ENCODE measurements at places on chromosomes 16 and 17.

DNA sequence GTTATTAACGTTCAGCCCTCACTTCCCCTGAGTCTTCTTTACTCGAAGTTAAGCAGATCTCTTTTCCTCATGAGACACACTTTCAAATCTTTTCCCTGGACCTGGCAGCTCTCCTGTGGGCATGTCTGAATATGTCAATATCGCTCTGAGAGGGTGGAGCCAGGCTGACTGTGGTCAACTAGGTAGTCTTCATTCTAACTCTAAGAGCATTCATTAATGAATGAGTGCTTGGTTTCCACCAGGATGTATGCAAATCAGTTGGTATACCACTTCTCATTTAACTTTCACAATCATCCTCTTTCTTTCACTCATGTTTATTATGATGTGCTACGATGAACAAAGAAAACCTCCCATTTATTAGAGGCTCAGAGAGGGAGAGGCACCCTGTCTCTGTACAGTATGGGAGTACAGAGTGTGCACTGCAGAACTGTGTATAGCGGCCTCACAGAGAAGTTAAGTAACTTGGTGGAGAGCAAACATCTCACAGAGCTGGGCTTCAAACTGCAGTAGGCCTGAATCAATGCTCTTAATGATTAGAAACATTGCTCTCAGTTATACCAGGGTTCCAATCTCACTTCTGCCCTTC is 39.9 kb downstream of the OTOA start:
- DNase-seq = no peak

- DNase-seq = no peak
These were observed 38.7 kb downstream of the ACSF3 start for GRCh38 chr16:89132194-89133005.

- DNase-seq = no peak
These were observed 320.8 kb downstream of the HAPSTR1 start for GRCh38 chr16:9412031-9412914.

- DNase-seq = no peak
These were observed 56.9 kb downstream of the WWP2 start for GRCh38 chr16:69818891-69819545.

GRCh38 chr16:9128346-9129342 is 37.2 kb downstream of the HAPSTR1 start:
- DNase-seq = no peak

All from NCI-H2227 treated with DMSO at 0.1 percent for 48 hours (cell line).